Stimulated activated CD4-positive, alpha-beta T cell treated with anti-CD3 and anti-CD28 coated beads, TNF-alpha, amount 100 ng/mL, for 4 hours (primary cell): ENCODE measurements at places on chromosomes 11 and 22.

GRCh38 chr11:21634491-21634890, 558.4 kb upstream of the ANO5 start:
- DNase-seq: no peak

DNA sequence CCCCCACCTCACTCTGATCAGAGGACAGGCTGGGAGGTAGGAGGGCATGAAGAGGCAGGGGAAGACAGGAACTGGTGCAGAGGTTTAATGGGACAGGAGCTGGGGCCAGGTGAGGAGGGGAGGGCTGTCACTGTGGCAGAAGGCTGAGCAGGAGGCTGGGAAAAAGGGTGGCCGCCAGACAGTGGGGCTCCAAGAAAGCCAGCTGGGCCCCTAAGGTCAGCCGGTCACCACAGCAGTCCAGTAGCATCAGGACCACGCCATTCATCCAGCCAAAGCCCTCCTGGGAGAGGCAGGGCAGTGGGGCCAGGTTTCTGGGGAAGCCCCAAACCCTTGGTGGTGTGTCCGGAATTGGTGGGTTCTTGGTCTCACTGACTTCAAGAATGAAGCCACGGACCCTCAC, 8.5 kb upstream of the TREH start:
- DNase-seq: no peak

DNA sequence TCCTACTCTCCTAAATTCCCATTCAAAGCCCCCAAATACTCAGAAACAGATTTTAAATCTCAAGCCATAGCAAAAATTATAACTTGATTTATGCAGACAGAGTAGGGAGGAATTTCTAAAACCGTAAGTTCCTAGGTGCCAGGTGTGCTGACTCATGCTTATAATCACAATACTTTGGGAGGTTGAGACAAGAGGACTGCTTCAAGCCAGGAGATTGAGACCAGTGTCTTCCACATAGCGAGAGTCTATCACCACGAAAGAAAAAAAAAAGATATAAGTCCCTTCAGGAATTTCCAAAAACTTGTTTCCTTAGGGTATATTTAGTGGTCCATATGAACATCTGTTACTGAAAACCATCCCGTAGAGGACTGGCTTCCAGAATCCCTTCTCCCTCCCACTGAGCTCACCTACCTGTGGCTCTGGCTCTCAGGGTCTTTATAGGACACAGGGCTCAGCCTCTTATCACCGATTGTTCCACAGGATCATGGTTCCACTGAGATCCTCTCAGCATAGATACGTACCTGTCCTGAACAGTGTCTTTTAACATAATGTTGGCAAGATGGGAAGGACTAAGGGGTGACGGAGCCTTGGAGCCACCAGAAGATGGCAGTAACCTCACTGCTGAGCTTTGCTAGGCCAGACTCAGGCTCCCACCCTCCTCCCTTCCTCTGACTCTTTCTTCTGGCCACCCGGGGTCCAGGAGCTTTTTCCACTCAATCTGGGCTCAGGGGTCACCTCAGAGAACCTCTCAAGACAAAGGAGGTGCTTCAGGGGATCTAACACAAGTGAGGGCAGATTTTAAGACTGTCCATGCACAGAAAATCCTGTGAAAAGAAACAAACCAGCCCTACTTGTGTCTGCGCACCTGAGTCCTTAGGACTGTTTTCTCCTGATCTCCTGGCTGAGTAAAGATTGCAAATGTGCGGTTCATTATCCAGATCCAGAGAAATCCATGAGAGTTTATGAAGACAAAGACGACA, 117.5 kb upstream of the TOP3B start:
- DNase-seq: no peak

- DNase-seq: no peak
Measured at GRCh38 chr22:23856721-23857605, 712 bp upstream of the SLC2A11 start.

- DNase-seq: no peak
Measured at GRCh38 chr22:18057568-18058209, 20.1 kb upstream of the PEX26 start.

DNA sequence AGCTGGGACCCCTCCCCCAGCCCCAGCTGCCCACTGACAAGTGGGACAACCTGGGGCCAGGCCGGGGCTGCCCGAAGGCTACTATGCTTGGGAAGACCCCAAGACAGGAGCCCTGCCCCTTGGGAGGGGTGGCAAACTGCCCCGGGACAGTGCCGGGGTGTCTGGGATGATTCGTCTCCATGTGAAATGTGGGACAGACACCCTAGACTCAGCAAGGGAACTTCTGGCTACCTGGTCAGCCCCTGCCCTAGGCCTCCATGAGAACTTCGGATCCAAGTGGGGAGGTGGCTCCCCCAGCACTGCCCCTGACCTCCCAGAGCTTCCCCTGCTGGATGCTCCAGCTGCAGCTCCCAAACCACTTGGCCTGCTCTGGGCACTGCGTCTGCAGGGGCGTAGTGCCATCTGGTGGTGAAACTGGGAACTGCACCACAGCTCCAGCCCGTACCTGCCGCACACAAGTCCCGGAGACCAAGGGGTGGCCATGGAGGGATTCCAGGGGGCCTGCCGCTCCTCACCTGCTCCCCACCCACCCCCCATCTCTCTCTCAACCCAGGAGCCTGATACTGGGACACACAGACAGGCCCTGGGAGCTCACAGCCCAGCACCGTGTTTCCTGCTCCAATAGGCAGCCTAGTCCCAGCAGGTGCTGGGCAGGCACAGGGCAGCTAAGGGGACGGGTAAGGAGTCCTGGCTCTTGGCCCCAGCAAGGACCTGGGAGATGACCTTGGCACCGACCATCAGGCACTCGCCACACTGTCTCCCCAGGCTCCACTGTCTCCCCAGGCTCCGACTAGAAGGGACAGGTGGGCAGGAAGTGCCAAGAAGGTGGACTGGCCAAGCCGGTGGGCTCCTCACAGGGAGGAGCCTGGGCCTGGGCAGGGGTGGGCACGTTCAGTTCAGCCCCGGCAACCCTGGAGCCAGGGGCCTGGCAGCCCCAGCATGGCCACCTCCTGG, 194.1 kb downstream of the IGLL1 start:
- DNase-seq: peak; percentile 62

DNA sequence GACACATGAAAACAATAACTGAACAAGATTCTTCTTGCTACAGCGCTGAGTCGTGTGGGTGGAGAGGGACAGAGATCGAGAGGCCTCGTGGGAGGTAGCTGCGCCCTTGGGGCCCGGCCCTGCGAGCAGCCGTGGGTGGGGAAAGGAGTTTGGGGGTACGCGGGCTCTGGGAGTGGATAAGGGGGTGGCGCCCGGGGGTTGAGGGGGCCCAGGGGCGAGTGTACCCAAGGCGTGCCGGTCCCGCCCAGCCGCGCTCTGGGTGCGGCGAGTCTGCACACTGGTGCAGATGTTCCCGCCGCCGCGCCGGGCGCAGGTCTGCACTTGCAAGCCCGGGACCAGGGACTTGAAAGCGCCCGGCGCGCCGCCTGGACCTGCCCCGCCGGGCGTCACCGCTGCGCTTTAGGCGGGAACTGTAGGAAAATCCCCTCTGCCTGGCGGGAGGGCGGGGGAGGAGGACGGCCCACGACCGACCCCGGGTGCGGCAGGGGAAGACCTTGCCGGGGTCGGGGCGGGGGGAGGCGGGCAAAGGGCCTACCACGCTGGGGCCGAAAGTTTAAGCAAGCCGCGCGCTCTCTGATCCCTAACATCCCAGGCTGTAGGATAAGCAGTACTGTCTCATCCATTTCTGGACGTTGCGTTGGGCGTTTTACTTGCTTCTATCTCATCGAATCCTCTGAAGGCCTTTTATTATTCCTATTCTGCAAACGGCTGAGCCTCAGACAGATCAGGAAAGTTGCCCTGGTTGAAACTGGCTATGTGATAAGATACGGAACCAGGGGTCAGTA, 1.4 kb upstream of the KREMEN1 start:
- DNase-seq: no peak

DNA sequence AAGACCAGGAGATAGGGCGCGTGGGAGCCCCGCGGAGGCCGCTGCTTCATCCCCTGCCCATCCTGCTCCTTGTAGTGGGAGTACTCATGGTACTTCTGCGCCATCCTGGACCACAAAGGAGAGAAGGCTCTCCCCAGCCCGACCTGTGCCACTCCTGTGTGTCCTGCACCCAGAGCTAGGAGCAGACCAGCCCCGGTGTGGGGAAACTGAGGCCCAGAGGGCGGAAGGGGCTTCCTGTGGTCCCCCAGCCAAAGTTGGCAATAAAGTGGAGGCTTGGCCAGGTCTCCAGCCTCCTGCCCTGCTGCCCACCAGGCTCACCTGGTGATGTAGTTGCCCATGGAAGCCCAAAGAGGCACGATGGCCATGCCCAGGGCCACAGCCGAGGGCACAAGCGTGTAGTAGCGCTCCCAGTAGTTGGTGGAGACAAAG, 4.7 kb downstream of the UNC93B1 start:
- no peak for DNase-seq

GRCh38 chr11:106152824-106153223, 75.4 kb downstream of the AASDHPPT start:
- DNase-seq: no peak

GRCh38 chr11:706957-707816, 1.2 kb downstream of the EPS8L2 start:
- no peak for DNase-seq

GRCh38 chr11:364991-365725, 4.1 kb upstream of the B4GALNT4 start:
- no peak for DNase-seq

GRCh38 chr11:44833877-44834452, 107.2 kb downstream of the TSPAN18 start:
- no peak for DNase-seq

- DNase-seq: no peak
Measured at GRCh38 chr11:76616676-76617552, 53.6 kb downstream of the LRRC32 start.

DNA sequence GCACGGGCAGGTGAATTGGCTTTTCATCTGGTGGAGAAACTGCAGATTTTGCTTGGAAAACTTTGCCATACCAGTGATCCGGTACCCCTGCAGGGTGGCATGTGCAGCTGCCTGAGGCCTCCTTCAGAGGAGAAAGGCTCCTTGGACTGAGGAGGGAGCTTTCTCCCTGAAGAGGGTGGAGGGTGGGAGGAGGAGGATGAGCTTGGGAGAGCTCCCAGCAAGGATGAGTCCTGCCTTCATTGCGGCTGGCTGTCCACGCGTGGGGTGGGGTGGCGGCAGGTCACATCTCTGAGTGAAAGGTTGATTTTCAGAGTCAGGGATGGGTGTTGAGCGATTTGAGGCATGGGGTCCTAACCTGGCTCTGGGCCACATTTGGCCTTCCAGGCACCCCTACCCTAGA, 96.8 kb downstream of the GRAMD1B start:
- no peak for DNase-seq

DNA sequence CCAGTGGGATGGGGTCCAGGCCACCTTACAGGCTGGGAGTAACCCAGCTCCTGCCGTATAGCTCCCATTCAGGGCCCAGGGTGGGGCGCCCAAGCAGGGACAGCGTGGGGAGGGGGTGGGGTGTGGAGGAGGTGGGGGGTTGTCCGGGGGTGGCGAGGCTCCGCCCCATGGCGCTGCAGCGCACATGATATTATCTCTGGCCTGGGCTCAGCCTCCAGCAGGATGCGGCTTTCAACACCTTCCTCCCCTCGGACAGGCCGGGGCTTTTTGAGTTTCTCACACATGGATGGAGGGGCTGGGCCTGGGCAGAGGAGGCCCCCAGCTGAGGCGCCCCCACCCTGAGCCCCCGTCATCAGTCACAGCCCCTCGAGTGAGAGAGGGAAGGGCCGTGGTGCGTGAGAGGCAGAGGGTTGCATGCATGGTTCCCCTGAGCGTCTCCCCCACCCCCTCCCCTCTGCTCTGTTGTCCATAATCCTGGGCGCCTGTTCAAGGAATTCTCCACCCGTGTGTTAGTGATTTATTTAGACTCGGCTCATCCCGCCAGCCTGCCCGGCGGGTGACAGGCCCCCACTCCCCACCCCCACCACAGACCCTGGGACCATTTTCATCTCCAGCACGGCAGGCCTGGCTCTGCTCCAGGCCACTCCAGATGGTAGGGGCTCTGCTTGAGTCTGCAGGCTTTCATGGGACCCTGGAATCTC, 44.9 kb downstream of the WNT11 start:
- no peak for DNase-seq

- no peak for DNase-seq
Measured at GRCh38 chr22:47486569-47487312, 724.3 kb downstream of the TBC1D22A start.

DNA sequence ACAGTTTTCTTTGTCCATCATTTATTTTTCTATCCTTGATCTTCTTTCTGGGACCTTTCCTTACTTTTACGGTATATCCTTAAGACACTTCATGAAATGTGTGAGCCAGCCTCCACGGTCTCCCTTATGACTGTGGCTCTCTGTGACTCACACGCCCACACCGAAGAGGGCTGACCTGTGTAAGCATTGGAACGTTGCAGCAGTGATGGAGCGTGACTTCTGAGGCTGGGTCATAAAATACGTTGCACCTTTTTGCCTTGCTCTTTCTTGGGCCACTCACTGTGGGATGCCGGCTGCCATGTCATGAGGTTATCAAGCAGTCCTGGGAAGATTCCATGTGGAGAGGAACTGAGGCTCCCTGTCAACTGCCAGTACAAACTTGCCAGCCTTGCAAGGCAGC, 96.3 kb upstream of the RAB1B start:
- DNase-seq: no peak

GRCh38 chr11:76806608-76807205, 23.6 kb downstream of the TSKU start:
- DNase-seq: no peak

DNA sequence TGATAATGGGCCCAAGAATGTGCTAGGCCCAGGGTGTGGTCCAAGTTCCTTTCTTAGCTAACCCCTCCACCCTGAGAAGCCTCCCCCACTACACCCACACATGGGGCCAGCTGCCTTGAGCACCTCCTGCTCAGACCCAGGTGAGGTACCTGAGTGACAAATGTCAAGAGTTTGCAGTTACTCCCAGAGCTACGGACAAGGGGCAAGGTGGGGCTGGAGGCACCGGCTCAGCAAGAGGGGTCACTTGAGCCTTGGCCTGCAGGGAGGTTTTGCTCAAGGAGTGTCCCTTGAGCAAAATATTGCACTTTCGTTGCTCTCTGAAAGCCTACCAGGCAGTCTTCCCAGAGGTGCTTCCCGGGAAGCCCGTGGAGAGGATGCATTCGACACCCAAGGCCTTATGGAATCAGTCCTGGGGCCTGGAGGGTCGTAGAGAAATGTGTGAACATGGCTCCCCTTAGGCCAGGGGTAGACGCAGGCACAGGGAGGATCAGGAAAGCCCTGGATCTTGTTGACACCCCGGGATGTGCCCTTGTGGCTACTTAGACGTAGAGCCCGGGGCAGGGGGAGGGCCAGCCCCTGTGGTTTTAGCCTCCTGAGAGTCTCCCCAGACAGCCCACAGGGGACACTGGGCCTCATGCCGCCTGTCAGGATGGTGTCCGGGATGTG, 114.2 kb downstream of the KCNQ1 start:
- DNase-seq: no peak

GRCh38 chr11:86991341-86991740, 36.1 kb upstream of the FZD4 start:
- no peak for DNase-seq
